Aorta (tissue), 5 donors: ENCODE measurements at places on chromosomes 12 and 14. TPM values are rescaled to one million over a fixed set of nuclear protein-coding genes. Genes with fewer than 3 reads are reported as not detected.

- H3K27me3 ChIP-seq: no peaks in the 10 kb centered on the region
- H3K4me3 ChIP-seq: no peak overlapping the region
- H3K27ac ChIP-seq: no peak overlapping the region
- no peak for DNase-seq
- H3K4me1 ChIP-seq: no peaks in the 10 kb centered on the region
These were observed 18.6 kb upstream of the PTGR2 start for GRCh38 chr14:73833034-73833433.

GRCh38 chr12:123787466-123787865, 25.4 kb downstream of the DNAH10 start:
- no peaks in the 10 kb centered on the region for H3K36me3 ChIP-seq
- H3K27me3 ChIP-seq: no peaks in the 10 kb centered on the region
- no peak overlapping the region for H3K27ac ChIP-seq
- H3K4me1 ChIP-seq: no peaks in the 10 kb centered on the region

- no peaks in the 10 kb centered on the region for H3K27me3 ChIP-seq
- H3K4me3 ChIP-seq: no peak overlapping the region
- H3K36me3 ChIP-seq: no peaks in the 10 kb centered on the region
These were observed 4.9 kb upstream of the AP1G2 start for GRCh38 chr14:23572524-23572828.

GRCh38 chr14:51012055-51012454, 67.8 kb upstream of the PYGL start:
- DNase-seq: no peak
- peaks cover 3% of the 10 kb centered on the region for H3K4me1 ChIP-seq
- no peaks in the 10 kb centered on the region for H3K36me3 ChIP-seq

The KRT85 gene
- polyA plus RNA-seq: not detected

The ZDHHC22 gene
- not detected for polyA plus RNA-seq

The MANSC4 gene
- polyA plus RNA-seq: not detected

The GPR65 gene
- polyA plus RNA-seq: 0.28 TPM
